ENCODE measurements at places on chromosomes 4 and X. TPM values are rescaled to one million over a fixed set of nuclear protein-coding genes. Genes with fewer than 3 reads are reported as not detected.

- no peak for DNase-seq
Observed at GRCh38 chr4:33512397-33512796, 2731.9 kb downstream of the ARAP2 start.

- no peak for DNase-seq
Observed at GRCh38 chr4:7877176-7877575, 62.5 kb downstream of the AFAP1 start.

- no peak for DNase-seq
Observed at GRCh38 chr4:77158487-77158861, 1.5 kb downstream of the CCNG2 start.

Gene GRID2
- total RNA-seq, result not detected

Gene CHIC2
- 45.2 TPM for total RNA-seq

Gene GRXCR1
- total RNA-seq, result not detected

DNA sequence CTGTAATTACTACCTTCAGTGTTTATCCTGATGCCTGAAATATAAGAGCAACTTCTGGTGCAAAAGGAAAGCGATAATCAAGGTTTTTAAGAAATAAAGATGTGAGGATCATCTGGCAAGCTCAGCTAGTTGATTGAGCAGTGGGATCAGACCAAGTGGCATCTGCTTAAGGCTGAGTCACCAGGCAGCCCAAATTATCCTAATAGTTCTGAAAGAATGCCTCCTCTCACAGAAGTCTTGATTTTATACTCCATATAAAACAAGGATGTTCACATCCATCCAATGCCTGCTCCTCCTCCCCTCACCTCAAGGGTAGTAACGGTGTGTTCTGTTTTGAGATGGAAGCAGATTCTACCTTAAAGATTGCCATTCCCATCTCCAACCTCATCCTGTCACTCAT is 134.5 kb upstream of the RASGEF1B start:
- no peak for DNase-seq

DNA sequence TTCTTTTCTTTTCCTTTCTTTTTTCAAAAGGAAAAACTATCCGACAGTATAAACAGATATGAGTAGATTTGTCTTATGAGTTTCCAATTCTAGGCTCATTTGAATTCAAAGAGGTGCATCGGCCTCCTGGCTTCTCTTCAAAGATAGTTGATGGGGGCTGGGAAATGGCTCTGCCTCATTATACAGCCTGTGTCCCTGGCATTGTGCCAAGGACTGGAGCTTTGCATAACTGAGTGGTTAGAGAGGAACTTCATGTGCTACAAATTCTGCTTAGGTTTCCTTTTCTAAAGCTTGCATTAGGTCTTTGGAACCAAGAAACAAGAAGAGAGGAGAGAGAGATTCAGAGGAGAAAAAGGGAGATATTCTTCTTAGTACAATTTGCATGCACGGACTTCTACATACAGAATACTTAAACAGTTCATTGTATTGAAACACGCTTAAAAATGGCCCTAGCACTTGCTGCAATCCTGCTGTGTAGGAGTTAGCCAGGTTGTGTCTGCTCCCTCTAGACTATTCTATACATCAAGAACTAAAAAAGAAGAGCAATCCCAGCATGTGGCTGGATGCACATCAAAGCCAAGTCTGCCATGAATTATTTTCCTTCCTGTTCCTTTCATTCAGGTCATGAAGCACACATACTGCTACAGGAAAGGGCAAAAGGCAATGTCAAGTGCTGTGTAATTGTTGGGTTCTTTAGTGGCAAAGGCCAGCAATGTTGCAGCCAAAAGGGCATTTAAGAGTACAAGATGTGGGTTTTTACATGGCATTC is 70.9 kb downstream of the INTS12 start:
- no peak for DNase-seq

GRCh38 chr4:53771326-53771725 is 180.0 kb upstream of the LNX1 start:
- no peak for DNase-seq

DNA sequence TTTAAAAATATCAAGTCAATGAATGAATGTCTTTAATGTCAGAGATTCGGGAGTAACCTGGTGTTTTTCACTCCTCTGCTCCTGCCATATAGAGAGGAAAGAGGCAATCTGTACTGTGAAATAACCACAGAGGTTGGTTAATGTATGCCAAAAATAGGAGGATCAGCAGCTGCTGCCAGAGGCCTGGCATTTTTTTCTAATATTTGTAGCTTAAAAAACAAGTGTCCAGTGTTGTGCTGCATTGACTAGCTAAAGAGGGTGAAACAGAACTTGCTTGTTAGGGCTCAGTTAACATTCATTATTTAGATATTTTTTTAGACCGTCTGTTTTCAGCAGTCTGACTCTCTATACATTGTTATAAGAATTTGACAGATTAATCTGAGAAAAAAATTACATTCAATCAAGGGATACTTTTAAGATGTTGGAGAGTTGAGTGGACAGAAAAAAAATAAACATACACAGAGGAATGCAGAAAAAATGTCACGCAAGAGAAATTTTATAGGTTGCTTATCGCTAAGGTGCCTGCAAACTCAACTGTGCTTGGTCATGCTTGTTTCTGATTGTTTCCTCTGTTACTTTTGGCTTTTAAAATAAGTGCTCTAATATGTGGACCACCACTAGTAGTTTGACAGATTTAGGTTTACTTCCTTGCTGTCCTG is 392.3 kb upstream of the GALNT7 start:
- DNase-seq, result no peak

Gene PNMA6E
- not detected for total RNA-seq

DNA sequence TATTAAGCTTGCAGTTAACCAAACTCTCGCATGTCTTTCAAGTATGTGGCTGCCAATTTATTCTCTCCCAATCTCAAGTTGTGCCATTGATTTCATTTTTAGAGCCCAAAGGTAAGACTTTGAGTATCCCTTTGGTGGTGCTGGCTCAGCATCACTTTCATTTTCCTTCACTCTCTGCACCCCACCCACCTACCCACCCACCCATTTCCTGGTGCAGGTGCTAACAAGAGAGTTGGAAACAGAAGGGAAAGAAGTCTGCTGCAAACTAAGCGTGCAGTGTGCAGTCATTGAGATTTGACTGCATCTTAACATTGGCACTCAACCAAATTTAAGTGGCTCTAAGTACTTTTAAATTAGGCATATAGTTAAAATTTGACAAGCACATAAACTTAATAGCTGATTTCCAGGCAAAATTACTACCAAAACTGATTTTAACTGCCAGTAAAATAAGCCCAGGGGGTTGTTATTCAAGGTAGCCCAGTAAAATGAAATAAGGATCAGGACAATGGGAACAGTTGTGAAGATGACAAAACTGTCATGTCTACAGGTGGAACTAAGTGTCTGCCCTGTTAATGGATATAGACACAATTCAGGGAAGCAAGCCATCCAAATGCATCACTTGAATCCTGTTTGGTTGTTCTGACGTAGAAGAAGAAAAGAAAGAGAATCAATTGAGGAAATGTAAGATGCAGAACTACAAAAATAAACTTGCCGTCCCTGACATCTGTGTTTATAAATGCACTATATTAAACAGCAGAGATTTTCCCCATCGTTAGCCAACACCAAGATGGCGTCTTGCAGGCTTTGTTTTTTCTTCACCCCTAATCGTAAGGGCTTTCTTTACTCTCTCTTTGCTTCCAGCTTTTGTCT is 184.2 kb downstream of the KDR start:
- no peak for DNase-seq

DNA sequence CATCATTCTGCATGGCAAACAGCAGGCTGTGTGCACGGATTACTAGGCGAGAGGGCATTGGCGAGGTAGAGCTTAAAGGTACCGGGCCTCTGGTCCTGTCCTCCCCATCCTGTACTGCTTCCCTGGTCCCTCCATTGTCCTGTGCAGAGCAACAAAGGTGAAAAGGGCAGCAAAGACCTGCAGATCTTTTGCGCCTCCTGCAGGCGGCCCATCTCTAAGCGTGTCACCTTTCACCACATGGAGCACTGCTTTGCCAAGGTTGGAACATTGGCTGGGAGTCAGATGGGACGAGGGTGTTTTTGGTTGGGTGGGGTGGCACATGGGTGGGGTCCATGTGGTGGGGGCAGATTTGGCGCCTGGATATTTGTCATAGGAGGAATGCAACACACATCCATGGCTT is 64.7 kb upstream of the UXT start:
- DNase-seq, result no peak

Gene TKTL2
- total RNA-seq, result not detected

GRCh38 chr4:107500551-107500950 is 219.5 kb downstream of the PAPSS1 start:
- DNase-seq, result no peak

- no peak for DNase-seq
Observed at GRCh38 chrX:3046253-3047240, 5.3 kb downstream of the ARSF start.

Gene CSAG2
- total RNA-seq, result not detected

- DNase-seq, result no peak
Observed at GRCh38 chrX:129958083-129958465, 24.4 kb upstream of the BCORL1 start.

- DNase-seq, result no peak
Observed at GRCh38 chr4:153748378-153748777, 11.4 kb downstream of the RNF175 start.

DNA sequence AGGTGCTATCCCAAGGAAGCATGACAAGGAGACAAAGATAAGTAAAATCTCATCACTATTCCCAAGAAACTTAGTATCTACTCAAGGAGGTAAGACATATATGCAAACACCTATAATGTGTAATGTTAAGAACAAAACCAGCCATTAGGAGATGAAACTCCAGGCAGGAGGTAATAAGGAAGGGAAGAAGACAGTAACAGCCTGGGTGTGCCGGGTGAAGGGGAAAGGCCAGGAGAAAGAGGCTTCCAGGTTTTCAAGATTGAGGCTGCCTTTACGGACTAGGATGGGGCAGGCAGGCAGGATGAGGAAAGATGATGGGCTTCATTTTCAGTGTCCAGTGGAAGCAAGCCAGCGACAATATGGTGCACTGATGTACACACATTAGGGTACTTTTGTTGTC is 62.5 kb downstream of the LEF1 start:
- no peak for DNase-seq

GRCh38 chr4:40289366-40290188 is 45.6 kb upstream of the CHRNA9 start:
- no peak for DNase-seq

DNA sequence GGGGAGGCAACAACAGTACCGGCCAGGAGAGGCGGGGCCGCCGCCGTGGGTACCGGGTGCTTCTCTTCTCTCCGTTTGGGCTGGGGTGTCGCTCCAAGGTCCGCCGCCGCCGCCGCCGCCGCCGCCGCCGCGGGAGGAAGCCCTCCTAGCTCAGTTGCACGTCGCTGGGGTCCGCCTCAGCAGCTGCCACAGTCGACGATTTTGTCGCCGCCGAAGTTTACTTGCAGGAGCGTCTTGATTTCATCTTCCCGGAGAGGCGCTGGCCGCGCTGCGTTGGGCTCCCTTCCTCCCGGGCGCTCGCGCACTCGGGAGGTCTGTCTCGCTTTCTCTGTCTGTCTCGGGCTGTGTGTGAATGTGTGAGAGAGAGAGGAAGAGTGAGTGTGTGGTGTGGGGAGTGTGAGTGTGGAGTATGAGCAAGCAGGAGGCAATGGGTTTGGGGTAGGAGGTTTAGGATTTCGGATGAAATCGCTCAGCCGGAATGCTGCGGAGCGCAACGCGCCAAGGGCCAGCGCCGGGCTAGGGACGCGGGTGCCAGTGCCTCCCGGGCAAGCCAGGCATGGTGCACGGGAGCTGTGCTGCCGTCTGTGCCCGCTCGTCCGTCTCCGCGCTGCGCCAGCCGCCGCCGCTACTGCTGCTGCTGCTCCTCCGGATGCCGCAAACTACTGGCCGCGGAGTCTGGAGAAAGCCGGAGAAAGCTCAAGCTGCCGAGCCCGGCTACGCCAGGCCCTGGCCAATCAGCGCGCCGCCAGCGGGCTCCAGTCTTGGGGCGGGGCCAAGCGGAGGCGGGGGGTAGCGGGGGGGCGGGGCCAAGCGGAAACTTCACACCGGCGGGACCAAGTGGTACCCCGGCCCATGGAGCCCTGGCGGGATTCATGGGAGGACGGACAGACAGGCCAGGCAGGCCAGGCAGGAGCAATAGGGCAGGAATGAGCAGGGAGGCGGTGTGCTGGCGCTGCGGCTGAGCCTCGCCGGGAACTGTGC is at the start of gene PCDH19:
Gene PCDH19 (minus strand): TSS at position 664 of the 981 bp plus-strand sequence. CDS start 1,676 bp downstream, outside the sequence.
- DNase-seq, result peak; percentile 46

DNA sequence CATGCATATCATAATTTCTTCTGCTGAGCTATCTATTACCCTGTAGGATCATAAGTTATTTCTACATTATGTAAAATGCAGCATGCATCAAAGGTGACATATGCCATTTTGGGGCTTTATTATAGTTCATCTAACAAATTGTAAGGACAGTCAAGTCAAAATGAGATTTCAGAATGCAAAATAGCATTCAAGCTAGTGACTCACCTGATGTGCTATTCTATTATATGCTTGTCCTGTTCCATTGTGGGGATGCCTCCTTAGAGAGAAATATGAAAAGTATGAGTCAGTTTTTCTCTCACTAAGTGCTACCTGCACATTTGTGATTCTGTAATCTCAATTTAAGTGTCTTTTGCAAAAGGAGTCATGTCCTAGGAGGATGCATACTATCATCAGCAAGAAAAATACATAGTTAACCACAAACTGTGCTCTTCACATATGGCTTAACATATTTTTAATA is 647.0 kb upstream of the PCDH10 start:
- no peak for DNase-seq

DNA sequence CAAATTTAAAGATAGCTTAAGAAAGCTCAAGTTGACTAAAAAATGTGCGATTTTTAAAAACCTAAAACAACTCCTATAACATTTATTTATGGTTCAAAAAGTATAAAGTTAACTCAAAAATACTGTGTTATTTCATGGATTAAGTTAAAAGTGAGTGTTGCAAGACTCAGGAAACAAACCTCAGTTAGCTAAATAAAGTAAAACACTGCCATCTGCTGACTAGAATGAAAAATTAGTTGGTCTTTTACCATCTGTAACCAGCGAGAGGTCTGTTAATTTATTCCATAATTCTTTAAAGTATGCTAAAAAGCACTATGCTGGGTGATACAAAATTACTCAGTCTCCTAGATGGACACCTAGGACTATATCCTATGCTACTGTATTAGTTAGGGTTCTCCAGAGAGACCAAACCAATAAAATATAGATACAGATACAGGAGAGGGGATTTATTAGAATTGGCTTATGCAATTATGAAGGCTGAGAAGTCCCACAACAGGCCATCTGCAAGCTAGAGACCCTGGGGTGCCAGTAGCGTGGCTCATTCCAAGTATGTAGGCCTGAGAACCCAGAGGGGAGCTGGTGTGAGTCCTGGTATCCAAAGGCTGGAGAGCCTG is 4.9 kb upstream of the WDFY3 start:
- DNase-seq, result no peak

DNA sequence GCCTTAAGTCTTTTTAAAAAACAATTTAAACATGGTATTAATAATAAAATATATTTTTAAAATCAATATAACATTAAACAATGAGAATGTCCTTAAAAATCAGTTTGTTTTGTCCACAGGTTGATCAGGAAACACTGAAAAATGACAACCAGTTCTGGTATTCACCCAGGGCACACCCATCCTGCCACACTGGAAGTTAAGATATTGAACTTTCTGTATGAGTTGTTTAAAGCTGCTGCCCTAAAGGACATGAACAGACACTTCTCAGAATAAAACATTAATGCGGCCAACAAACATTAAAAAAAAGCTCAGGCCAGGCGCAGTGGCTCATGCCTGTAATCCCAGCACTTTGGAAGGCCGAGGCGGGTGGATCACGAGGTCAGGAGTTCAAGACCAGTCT is 15.0 kb upstream of the HOPX start:
- DNase-seq, result no peak
